G401 (cell line): ENCODE measurements at places on chromosomes 3 and 15. TPM values are rescaled to one million over a fixed set of nuclear protein-coding genes. Genes with fewer than 3 reads are reported as not detected.

PPCDC gene
- 17.1 and 26.2 TPM in 2 replicates for total RNA-seq

AADACL2 gene
- not detected in 2 replicates for total RNA-seq

TMOD2 gene
- 0.03 TPM in 1 of 2 replicates, not detected in the other for total RNA-seq

DUOXA2 gene
- not detected in 2 replicates for total RNA-seq

GRCh38 chr3:123759871-123760270 is 124.3 kb downstream of the MYLK start:
- DNase-seq, result no peak

DNA sequence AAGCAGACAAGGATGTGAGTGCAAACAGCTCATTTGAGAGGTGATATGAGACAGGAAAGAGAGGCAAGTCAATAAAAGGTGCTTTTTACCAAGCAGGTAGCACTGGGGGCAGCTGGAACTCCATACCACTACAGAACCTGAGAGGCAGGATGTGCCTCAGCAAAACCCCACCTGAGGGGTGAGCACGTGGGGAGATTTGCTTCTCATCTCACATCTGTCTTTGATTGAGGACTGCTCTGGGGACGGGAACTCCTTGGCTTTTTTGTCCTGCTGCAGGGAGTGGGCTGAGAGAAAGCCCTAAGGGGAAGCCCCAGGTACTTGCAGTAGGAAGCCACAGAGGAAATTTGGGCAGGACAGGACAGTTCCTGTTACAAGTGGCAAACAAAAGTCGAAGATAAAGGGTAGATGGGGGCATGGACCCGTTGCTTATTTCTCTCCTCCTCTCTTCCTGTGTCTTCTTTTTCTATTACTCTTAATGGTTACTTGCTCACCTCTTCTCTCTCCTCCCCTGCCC is 27.1 kb downstream of the CFAP161 start:
- no peak for DNase-seq

- no peak for DNase-seq
These were observed 84.1 kb downstream of the CHL1 start for GRCh38 chr3:280681-281080.

DNA sequence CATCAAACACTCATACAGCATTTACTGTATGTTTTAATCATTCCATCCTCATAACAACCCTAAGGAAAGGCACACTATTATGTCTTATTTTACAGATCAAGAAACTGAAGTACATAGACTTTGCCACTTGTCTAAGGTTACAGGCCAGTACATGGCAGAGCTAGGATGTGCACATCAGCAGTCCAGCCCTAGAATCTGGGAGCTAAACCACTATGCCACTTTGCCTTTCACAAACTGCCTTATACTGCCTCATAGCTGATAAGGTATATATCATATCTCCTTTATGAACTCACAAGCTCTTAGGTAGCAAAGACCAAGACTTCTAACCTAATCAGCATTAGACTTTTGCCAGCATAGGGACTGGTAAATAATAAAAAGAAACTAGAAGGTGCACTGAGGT is 49.1 kb downstream of the MYO9A start:
- DNase-seq, result no peak

DNA sequence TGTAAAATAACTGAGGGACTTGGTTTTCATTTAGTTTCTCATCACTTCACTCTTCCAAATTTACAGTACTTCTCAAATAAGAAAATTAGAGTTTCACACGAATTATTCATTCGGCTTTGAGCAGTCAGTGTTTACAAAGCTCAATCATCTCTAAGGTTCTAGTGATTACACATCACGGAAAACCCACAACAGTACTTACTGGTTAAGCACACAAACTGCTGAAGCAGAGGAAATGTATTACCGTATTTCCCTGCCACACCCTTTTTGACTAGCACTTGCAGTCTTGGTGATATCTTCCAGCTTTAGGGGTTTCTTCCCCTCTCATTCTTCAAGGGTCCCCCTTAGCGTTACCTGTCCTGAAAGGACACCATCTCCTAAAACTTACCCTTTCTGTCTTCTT is 164.8 kb upstream of the CDIN1 start:
- DNase-seq, result no peak

DNA sequence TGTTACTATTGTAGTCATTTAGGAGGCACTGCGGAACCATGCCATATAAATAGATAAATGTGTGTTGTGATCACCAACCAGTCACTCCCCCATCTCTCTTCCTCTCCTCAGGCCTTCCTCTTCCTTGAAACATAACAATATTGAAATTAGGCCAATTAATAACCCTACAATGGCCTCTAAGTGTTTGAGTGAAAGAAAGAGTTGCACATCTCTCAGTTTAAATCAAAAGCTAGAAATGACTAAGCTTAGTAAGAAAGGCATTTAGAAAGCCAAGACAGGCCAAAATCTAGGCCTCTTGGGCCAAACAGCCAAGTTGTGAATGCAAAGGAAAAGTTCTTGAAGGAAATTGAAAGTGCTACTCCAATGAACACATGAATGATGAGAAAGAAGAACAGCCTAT is 8.1 kb upstream of the DNASE1L3 start:
- no peak for DNase-seq

DNA sequence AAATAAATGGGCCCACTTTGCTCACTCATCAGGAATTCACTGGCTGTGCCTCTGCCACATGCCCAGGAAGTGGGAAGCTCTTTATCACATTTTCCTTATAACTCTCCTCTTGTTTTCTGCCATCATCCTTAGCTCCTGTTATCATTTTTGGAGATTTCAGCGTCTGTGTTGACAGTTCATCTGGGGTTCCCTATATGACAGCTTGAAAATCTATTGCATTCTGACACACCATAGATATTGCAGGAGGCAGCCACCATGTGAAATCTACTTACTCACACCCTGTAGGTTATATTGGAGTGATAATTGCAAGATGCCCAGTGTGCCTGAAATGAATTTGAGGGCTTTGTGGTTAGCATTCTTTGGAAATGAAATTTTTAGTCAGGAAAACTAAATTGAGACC is 132.9 kb downstream of the RYR3 start:
- no peak for DNase-seq

- no peak for DNase-seq
These were observed 263.3 kb downstream of the ABHD5 start for GRCh38 chr3:43953814-43954692.

DNA sequence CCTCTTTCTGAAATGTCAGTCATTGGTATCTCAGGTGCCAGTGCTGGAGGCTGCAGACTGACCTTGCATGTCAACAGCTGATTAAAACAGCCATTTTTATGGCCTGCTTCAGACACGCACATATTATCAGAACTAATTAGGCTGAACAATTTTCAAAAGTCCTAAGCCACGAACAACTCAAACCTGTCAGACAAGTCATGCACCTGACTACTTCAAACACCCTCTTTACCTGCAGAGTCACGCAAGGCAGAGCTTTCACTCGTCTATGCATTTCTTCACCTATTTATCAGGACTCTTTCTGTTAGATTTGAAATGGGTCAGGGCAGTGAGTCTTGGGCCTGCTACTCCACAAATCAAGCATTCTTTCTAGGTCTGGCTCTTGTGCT is 26.7 kb downstream of the CLK3 start:
- no peak for DNase-seq

GRCh38 chr3:141050576-141051442 is at the start of gene SPSB4:
TSS of gene SPSB4 (plus strand) at chr3:141051347. CDS start at chr3:141066105, 14,758 bp downstream.
- DNase-seq, result no peak

GRCh38 chr15:101233651-101234280 is 18.1 kb downstream of the CHSY1 start:
- no peak for DNase-seq

GRCh38 chr3:152454076-152454875 is 185.5 kb downstream of the MBNL1 start:
- no peak for DNase-seq

GRCh38 chr3:38112378-38112761 is 24.6 kb downstream of the ACAA1 start:
- DNase-seq, result no peak

DNA sequence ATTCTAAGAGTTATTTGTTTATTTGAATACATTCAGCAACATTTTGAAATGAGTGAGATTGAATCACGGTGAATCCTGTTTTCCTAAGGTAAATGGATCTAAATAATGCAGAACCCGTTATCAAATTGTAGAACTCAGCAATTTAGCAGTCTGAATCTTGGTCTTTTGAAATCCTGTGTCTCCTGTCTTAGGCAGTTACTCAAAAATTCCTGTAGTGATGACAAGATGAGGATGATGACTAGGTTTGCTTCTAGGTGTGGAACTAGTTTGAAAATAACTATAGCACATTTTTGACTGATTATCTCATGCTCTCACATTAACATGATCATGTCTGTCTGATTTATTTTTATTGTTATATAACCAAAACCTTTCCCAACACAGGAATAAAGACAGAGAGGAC is 115.0 kb downstream of the RAP2B start:
- no peak for DNase-seq
